ENCODE measurements at places on chromosomes 2 and 18. TPM values are rescaled to one million over a fixed set of nuclear protein-coding genes. Genes with fewer than 3 reads are reported as not detected.

PSMD1 gene
- 115 TPM for total RNA-seq

IMPA2 gene
- 7.5 TPM for total RNA-seq

PARD6G gene
- 60.2 TPM for total RNA-seq

CDH2 gene
- 1.8 TPM for total RNA-seq

SERPINB5 gene
- 0.51 TPM for total RNA-seq

GRCh38 chr2:160310118-160310828 is 110.2 kb upstream of the ITGB6 start:
- no peak for DNase-seq

- DNase-seq = peak; percentile 8
Measured at GRCh38 chr2:124804014-124804940, 779.2 kb downstream of the CNTNAP5 start.

GRCh38 chr2:120972286-120972685 is 236.6 kb downstream of the GLI2 start:
- DNase-seq = no peak

- DNase-seq = no peak
Measured at GRCh38 chr2:217297096-217297495, 437.2 kb upstream of the TNP1 start.

- peak; percentile 60 for DNase-seq
Measured at GRCh38 chr2:75548036-75548573, 12.6 kb downstream of the EVA1A start.

DNA sequence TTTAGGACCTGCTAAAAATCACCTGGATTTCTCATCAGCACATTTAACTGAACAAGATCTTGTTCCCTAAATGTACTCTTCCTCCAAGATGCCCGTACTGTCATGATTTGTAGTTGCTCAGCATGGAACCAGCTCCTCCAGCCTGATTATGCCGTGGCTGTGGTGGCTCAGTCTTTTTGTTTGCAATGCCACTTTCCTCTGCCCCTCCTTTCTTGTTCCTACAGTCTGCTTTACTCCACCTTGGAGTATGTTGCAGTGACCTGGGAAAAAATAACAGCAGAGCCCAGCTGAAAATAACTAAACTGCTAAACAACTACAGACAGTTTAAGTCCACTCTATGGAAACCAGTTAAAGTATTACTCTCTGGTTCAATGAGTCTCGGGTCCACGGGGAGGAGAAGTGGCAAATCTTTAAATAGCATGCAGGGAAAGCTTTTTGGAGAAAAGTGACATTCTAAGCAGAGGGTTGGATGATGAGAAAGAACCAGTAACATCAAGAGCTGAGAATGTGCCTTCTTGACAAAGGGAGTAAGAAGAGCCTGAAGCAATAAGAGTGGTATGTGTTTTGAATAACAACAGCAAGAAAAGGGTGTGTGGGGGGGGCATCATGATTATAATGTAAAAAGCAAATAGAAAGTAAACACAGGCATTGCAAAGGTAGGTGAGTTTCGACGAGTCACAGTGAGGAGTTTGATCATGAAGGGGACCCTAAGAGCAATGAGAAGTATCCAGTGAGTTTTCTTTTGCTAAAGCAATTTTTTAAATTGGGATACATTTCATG is 225.7 kb downstream of the TMX3 start:
- no peak for DNase-seq

- DNase-seq = no peak
Measured at GRCh38 chr2:142557391-142557790, 320.1 kb upstream of the KYNU start.

DNA sequence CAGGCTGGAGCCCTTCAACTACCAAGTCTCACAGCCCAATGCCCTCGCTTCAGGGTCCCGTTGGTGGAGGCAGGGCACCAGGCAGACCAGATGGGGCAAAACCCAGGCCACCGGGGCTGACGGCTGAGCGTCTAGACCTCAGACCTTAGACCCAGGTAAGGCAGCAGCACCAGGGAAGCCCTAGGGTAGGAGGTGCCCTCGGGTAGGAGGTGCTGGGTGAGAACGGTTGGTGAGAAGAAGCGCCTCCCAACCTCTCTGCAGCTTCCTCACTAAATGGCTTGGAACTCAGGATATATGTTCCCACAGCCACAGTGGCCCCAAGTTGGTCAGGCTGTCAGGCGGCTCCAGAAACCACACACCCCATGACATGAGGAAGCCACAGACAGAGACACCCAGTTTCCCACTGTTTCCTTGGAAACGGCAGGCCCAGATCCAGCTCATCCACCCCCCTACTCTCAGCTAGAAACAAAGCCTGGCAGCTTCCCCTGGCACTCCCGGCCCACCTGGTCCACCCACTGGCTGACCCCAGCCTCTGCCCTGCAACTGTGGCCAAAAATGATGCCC is 13.1 kb upstream of the MLPH start:
- no peak for DNase-seq

GRCh38 chr2:169933124-169933711 is 106.0 kb downstream of the UBR3 start:
- DNase-seq = peak; percentile 78

- DNase-seq = no peak
Measured at GRCh38 chr2:113822087-113822815, 65.8 kb upstream of the SLC35F5 start.

GRCh38 chr18:5600378-5601071 is 56.7 kb upstream of the EPB41L3 start:
- peak; percentile 34 for DNase-seq

GRCh38 chr2:136214307-136215200 is 96.6 kb upstream of the CXCR4 start:
- no peak for DNase-seq

GRCh38 chr2:120536141-120536540 is 190.2 kb downstream of the INHBB start:
- no peak for DNase-seq

GRCh38 chr2:212484563-212485080 is 54.0 kb downstream of the ERBB4 start:
- no peak for DNase-seq

DNA sequence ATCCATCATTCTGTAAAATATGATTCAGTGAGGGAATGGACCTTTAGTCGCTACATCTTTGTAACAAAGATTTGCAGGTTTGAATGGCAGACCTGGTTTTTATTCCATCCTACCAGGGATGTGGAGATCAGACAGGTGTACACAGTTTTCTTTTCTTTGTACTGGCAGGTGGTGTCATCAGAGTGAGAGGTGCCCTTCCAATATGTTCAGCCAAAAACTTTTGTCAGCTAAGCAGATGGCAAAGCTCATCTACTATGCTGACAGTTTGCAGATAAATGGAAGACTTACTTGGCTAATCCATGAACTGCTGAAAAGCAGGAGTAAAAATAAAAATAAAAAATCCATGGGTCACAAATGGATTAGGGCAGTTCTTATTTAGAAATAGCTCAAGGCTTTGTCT is 185.5 kb upstream of the DOK6 start:
- DNase-seq = no peak

DNA sequence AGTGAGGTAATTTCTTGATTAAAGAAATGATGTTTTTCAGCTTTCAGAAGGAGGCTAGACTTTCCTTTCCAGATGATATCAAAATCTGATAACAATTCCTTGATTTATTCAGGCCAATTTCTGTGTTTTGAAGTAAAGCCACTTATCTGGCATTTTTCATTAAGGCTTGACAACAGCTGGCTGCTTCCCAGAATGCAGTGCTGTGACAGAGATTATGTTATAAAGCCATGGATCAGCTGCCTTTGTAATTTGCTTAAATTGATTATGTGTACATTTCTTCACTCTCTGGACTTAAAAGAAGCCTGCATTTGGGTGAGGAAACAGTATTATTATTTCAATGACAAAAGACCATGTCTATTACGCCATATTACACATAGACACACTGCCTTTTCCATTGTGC is 136.0 kb downstream of the PLCL1 start:
- no peak for DNase-seq

DNA sequence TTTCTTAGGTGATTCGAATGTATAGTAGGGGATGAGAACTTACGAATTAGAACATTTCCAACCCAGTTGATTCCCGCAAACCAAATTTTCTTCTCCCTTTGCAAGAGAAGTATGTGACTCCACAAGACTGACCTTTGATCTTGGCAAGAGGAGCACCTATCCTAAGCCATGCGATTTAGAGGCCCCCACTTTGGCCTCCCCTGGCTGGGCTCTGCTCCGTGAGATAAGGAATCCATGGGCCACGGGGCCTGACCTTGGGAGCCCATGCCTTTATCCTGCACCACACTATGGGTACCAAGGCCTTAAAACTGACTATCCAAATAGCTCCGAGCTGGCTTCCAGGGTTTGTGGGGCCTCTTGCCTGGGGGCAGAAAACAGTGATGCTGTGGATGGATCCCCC is 135.8 kb downstream of the LRRTM1 start:
- DNase-seq = no peak

DNA sequence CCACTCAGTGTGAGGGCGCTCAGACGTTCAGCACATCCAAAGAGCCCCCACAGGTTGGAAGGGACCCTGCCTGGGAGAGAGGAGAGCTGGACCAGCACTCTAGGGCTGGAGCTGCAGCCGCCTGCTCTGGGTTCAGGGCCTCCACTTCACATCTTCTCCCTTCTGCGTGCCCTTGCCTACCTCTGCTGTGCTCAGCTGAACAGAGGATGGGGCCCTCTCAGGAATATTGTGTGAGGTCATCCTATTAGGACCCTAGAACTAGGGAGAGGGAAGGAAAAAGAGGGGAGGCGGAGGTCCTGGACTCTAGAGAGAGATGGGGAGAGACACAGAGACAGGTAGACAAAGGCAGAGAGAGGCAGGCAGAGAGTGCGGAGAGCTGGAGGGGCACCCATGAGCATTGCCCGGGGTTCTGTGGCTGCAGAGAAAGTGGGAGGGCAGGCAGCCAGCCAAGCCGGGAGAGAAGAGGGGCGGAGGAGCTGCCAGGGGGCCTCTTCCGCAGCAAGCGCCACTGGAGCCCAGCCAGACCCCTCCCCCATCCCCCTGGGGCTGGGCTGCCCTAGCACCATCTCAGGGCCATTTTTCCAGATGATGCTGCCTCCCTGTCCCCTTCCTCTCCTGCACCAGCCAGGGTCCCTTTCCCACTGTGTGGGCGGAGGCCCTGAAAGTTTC is 8.3 kb upstream of the TNS1 start:
- DNase-seq = no peak

Measured in dermis blood vessel endothelial cell (primary cell).